Hepatocyte (in vitro differentiated cells): ENCODE measurements at places on chromosomes 3 and 15.
A peak's percentile ranks its signal among the peaks of the same experiment; 100 is the strongest.

GRCh38 chr3:127366383-127366782 lies 78.5 kb upstream of the PRR20G start:
- no peak for DNase-seq

GRCh38 chr3:187107989-187108388 lies 31.3 kb downstream of the RPL39L start:
- DNase-seq = no peak

DNA sequence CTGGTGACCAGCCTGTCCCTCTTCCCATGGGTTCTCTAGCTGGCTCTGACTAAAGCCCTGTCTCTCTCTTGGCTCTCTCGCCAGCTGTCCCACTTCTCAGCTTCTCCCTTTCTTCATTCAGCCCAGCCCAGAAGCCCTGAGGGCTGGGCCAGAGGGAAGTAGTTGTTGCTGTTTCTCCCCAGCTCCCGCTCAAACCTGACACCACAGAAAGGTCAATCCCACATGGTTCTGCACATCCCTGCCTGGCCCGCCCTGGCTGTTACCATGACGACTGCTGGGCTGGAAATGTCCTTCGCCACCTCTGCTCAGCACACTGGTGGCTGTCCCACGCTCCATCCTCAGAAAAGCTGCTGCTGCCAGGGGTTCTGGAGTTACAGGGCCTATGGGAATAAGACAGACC lies 25.9 kb downstream of the CCDC32 start:
- no peak for DNase-seq

DNA sequence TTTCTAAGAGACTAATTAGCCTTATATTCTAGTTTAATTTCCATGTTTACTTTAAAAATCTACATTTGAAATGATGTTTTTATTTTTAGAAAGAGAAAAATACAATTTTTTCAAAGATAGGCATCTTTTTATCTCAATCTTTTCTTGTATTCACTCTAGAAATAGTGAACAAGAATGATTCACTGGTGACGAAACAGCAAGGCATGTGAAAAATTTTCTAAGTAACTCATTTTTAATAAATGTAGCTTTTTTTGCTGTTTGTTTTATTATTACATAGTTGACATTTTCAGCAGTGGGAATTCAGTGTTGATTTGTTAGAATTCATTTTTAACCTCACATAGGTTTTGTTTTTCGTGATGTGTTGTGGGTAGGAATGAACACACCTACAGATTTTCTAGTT lies 1226.4 kb downstream of the NSUN3 start:
- no peak for DNase-seq

DNA sequence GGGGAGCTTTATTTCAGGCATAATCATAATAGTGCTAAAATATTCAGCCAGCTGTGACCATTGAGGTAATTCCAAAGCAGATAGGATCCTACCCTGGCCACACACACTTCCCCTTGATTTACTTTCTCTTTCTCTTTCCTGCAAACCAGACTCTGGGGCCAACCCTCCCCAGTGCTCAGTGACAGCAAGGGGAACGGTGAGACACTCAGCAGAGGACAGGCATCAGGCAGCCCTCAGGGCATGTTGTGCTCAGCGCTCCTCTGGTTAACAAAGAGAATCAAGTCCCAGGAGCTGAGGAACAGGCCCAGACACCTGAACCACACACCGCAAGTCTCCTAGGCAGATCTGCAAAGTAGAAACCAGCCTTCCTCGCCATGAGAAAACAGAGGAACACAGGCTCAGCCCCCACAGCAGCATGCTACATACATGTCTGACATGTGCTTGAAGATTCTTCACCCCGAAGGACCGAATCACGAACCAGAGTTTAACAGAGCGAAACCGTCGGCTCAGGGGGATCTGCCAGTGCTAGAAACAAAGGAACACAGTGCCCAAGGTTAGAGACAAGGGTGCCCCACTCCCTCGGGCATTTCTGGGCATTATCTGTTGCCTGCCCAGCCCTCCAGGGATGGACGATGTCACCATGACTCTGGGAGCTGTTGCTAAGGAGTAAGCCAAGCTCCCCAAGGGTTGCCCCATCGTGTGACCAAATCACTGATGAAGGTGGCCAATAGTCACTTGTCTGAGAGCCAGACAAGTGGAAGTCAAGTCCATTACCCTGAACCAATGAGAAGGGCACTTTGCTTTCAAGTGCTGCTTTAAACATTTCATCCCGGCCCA lies 17.5 kb downstream of the HDC start:
- peak; percentile 25 for DNase-seq

- DNase-seq = no peak
Measured at GRCh38 chr3:56782906-56783305, 18.8 kb downstream of the ARHGEF3 start.

- DNase-seq = no peak
Measured at GRCh38 chr3:41018855-41019254, 180.4 kb upstream of the CTNNB1 start.

DNA sequence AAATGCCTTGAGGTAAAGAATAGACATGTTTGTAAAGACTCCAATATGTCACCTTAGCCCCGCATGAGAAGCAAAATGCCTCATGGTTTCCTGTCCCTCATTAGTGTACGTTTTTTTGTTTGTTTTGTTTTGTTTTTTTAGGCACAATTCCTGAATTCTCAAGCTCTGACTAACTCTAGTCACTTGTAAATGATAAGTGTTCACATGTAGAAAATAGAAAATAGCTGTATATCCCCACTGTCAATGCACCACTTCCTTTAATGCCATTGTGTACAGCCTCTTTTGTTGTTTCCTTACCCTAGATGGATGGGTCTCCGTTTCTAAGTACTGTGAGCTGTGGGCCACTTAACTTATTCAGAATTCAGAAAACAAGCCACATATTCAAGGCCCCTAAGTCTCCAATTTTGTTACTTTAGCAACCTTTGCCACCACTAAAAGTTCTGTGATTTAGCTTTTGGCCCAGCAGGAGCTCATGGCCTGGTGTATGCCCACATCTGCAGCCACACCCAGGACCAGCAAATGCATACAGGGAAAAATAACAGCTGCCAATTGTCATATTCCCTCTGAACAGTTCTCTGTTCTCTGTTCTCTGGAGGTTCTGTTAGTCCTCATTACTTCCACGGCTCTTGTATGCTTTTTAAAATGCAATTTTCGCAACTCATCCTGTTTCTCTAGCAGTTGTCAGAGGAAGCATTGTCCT lies 655.5 kb downstream of the GBE1 start:
- no peak for DNase-seq

DNA sequence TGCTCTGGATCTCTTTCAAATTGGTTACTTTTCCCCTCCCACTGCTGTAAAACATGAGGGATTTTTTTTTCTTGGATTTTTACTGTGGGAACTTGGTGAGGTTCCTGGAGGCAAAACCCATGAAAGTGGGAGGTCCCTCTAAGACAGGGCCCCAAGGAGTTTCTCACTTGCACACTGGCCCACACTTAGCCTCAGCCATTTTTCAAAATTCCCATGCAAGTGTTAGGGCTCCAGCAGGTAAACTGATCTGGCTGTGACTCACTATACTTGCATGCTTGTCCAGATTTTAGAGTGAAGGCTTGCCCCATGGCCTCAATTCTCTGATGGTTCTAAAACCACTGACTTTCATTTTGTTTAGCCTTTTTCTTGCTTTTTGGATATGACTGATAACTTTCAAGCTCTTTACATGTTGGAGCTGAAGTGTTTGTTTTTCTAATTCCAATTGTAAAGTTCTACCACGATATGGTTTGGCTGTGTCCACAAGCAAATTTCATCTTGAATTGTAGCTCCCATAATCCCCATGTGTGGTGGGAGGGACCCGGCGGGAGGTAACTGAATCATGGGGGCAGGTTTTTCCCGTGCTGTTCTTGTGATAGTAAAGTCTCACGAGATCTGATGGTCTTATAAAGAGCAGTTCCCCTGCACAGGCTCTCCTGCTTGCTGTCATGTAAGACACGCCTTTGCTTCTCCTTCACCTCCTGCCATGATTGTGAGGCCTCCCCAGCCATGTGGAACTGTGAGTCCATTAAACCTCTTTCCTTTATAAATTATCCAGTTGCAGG lies 37.7 kb downstream of the MCCC1 start:
- DNase-seq = no peak

GRCh38 chr3:185153861-185154629 lies 1.2 kb upstream of the C3orf70 start:
- no peak for DNase-seq

- DNase-seq = no peak
Measured at GRCh38 chr3:94121161-94121560, 58.3 kb downstream of the NSUN3 start.

- no peak for DNase-seq
Measured at GRCh38 chr3:129967761-129968160, 6.8 kb upstream of the TRH start.

- DNase-seq = no peak
Measured at GRCh38 chr3:62084558-62084957, 288.8 kb downstream of the FEZF2 start.

GRCh38 chr3:129687586-129688125 lies 81.2 kb upstream of the PLXND1 start:
- no peak for DNase-seq

DNA sequence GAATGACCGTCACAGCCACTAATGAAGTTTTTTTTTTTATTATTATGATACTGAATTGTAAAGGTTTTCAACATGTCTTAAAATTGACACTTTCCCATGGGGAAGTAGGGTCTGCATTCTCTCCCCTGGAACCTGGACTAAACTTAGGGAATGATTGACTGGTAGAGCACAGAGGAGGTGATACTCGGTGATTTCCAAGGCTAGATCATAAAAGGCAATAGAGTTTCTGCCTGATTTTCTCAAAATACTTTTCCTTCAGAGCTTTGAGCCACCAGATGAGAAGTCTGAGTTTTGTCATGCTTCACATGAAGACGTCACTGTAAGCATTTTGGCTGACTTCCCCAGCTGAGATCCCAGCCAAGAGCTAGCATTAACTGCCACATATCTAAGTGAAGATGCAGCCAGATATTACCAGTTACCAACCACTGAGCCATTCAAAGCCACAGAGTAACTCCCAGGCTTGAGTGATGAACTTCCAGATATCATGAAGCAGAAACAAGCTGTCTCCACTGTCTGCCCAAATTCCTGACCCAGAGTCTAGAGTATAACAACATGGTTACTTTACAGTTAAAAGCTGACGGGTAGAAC lies 105.8 kb downstream of the LSAMP start:
- peak; percentile 35 for DNase-seq

- no peak for DNase-seq
Measured at GRCh38 chr3:38555149-38555840, 59.2 kb downstream of the EXOG start.

GRCh38 chr3:186510374-186511079 lies 33.7 kb downstream of the CRYGS start:
- DNase-seq = no peak

DNA sequence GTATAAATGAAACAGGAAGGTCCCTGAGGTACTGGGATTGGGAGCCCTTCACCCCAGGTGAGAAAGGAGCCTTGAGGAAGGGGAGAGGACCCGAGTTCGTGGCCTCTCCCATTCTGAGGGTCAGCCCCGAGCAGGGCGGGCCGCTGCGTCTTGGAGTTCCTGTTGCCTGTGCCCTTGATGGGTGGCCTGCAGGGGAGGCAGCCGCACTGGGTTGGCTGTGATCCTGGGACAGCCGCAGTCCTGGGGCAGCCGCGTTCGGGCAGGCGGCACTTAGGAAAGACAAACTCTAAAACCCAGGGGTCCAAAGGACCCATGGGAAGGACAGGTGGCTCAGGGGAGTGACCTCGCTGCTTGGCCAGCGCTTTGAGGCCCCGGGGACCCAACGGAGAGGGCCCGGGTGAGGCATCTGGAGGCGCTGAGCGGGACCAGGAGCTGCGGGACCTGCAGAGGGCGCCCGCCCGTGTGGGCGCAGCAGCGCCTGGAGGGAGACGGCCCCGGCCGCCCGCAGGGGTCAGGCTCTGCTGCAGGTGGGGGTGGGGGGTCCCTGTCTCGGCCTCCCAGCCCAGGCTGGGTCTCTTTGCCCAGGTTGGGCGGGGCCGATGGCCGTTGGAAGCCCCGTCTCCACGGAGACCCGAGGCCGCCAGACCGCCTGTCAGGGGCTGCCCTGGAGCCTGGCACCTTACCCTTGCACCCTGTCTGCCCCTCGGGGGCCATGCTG lies 65.1 kb downstream of the HMCES start:
- peak; percentile 76 for DNase-seq

DNA sequence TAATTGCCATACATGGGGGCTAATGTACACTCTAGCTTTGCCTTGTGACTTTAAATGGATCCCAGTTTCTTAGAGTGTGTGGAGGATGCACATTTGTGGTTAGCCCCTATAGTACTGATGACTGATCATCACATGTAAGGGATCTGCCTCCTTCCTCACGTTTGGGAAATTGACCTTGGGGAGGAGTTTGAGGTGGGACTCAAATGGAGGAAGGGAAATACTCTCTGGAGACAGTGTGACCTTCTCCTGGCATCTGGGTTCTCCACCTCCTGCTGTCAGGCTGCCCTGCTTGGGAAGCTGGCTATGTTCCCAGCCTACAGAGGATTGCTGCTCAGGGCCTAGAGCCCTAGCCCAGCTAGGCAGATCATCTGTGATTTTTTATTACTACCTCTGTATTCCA lies 48.7 kb downstream of the PPM1L start:
- DNase-seq = no peak

- no peak for DNase-seq
Measured at GRCh38 chr3:194304186-194304917, 46.8 kb downstream of the CPN2 start.

GRCh38 chr15:61225614-61226013 lies 3.5 kb downstream of the RORA start:
- no peak for DNase-seq

DNA sequence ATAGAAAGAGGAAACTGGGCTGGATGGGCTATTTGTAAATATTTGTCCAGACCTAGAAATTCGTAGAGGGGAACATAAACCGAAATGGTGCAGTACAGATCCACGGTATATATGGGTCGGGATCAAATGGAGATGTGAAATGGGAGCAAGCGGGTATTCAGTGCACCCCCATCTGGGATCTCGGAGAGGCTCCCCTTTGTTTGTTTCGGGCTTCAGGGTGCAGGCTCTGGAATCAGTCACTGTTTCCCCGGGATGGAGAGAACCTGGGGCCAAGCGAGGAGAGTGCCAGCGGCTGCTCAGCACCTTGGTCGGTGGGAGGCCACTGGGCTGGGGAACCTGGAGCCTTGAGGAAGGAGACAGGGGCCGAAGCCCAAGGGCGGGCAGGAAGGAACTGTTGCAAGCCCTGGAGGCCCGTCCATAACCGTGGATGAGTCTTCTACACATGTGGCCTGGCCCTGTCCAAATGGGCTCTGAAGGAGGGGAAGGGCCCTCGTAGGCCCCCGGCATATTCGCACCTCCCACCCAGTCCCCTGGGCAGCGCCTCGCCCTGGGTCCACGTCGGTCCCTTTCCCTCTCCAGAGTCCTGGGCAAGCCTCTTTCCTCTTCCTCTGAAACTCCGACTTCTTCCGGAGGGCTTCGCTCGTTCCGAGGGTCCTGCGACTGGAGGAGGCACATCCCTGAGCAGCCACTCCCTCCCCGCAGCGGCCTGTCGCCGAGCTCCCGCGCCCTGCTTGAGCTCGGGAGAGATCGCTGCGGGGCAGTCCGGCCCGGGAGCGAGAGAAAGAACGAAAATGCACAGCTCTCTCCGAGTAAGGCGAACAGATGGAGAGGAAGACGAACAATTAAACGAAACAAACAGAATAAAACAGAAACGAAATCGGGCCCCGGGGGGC lies 3.0 kb downstream of the ISL2 start:
- DNase-seq = no peak
